NB4 (cell line): ENCODE measurements at places on chromosomes 2 and 18.

DNA sequence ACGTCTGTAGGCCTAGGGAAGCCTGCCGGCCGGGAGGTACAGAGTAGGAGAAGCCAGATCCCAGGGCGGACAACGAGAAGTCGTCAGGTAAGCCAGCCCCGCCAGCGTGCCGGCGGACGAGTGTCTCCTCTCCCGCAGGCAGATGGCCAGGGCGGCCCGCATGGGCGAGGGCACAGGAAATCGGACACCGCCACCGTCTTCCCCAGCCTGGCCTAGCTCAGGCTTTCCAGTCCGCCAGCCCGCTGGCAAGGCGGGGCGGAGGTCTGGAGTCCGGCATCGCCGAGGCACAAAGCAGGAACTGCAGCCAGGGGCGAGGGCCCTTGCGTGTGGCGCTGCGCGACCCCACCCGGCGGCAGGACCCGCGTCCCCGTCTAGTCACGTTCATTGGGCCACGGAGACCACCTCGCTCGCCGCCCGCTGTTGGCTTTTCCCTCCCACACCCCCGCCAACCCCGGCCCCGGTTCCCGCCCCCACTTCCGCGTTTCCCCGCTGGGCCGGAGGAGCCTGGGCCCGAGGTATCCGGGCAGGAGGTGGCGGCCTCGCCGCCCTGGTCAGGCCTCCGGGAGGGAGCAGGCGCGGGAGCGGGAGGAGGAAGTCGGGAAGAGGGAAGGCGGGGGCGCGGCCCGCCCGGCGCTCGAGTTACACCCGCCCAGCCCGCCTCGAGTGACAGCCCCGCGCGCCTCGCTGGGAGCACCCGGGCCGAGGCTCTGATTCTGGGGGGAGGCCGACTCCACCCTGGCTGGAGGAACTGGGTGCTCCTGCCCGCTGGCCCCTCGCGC, at the start of gene GPD2:
TSS of gene GPD2 (plus strand) at position 662 of the 779 bp plus-strand sequence. CDS start 39,727 bp downstream, outside the sequence.
- peak; percentile 24 for DNase-seq

- DNase-seq = no peak
Observed at GRCh38 chr2:101725038-101725437, 27.5 kb downstream of the MAP4K4 start.

- DNase-seq = no peak
Observed at GRCh38 chr2:8379549-8379948, 302.3 kb upstream of the ID2 start.

DNA sequence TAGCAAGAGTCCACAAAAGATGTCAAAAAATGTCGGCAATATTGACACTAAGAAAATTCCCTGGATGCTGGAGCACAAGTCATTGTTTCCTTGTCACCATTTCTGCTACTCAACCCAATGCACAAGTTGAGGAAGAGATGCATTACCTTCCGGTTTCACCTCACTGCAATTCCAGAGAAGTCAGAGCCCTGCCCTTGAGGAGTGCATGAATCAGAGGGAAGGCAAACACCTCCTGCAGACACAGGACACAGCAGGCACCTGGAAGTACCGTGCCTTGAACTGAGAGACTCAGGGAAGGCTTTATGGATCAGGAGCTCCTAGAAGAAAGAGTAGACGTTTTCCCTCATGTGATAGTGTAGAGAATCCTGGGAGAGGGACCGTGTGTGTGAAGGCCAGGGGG, 62.7 kb upstream of the ARL4C start:
- DNase-seq = no peak

DNA sequence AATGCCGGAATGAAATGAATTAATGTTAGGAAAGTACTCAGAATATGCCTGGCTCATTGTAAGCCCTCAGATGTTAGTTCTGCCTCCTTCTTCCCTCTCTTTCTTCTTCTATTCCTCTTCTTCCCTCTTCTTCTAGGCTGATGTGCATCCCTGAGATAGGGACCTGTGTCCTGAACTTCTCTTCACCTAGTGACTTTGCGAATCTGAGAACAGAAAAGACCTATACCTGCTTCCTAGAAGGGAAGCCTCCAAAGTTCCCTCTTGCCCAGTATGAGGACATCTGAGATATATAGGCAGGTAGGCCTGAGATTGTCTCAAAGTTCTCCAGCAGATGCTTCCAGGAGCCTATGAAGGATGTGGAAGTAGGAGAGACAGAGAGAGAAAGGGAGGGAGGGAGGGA, 8.1 kb upstream of the CYP27A1 start:
- DNase-seq = no peak

DNA sequence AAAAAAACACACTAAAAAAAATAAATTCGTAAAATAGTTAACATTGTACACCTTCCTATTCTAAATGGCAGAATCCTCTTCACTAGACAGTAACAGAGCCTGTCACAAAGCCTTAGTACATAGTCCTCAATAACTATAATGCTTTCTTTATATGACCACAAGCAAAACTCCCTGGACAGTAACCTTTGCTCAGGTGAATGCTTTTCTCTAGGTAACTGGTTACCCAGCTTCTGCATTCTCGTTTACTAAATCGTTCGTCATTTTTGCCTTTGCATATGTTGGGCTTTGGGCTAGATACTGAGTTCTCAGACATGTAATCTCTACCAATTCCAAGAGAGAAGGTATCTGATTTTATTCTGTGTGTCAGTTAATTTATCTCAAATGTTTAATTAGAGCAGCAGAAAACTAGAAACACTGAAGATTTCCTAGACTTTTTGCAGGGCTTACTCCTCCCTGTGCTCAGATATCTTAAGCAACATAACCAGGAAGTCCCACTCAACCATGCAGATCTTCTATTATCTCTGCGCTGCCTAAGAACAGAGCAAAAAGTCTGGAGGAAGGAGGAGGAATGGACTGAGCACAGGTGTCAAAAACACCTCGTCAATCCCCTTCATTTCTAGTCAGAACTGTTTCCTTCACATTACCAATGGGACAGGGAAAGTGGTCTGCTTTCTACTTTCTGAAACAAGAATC, 247.7 kb downstream of the SOCS6 start:
- DNase-seq = no peak

DNA sequence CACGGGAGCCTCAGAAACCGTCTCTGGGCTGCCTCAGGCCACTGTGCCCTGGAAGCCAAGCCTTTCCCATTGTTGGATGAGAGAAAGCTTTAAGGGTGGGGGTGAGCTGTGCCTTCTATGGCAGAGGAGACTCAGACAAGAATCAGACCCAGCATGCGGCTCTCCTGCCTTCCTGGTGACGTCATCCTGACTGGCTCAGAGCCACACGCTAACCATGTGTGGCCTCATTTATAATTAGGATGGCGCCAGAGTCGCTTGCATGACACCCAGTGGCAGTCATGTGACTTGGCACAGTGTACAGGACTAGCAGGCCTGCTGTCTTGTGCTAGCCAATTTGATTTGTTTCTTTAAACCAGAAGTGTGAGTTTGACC, 99.1 kb downstream of the SH3BP4 start:
- peak; percentile 54 for DNase-seq

- DNase-seq = no peak
Observed at GRCh38 chr2:149082735-149083134, 44.2 kb downstream of the LYPD6B start.

- no peak for DNase-seq
Observed at GRCh38 chr2:66414896-66415295, 20.0 kb upstream of the MEIS1 start.

DNA sequence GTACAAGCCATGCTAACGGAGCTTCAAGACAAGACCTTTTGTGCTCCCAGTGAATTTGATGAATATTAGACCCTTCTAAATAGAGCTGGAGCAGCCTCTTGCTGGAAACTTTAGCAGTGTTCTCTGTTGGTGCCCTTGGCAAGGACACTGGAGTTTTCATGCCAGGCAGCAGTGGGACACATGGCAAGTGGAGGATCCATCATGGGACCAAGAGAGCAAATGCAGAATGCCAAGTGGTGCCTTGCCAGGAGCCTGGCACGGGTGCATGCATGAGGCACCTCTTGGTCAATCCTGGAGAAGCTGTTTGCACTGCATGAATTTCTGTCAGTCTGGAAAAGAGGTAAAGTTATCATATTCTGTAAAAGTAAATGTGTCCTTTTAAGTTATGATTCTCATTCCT, 59.1 kb downstream of the NETO1 start:
- DNase-seq = no peak

GRCh38 chr2:42829671-42830440, 37.5 kb upstream of the HAAO start:
- no peak for DNase-seq

DNA sequence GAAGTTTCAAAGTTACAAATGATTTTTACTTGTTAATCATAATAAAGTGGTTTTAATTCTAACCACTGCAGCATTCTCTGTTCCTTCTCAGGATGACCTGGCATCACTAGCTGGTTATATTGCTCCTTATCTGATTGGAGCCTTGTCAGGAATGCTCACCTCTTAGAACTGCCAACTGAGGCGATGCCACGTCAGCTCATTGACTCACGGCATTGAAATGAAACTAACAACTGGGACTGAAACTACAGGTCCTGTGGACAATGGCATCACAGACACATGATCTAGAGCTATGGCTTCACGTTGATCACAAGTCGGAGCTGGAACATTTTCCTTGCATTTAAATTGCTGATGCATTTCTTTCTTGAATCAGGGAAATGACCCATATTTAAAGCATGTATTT, 54.9 kb upstream of the MAP2 start:
- no peak for DNase-seq

DNA sequence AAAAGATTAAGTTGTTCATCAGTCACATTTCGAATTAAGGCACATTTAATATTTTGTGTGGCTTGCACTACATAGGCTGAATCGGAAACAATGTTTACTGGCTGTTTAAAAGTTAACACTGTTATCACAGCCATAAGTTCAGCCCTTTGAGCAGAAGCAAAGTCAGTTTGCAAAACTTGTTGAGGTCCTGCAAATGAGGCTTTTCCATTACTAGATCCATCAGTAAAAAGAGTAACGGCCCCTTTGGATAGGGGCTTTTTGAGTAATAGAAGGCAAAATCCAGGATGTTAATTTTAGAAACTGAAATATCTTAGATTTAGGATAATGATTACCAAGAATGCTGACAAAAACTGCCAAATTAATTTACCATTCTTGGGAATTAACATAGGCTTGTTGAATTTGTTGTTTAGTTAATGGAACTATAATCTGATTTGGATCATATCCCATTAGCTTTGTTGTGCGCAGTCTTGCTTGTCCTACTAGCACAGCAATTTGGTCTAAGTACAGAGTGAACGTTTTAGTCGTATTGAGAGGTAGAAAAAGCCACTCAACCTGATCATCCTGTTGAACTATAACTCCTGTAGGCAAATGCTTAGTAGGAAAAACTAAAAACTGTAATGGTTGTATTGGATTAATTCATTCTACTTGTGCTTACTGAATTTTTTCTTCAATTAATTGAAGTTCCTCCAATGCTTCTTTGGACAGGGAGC, 13.9 kb upstream of the SUCLG1 start:
- no peak for DNase-seq
